Activated CD8-positive, alpha-beta memory T cell treated with anti-CD3 and anti-CD28 coated beads, Interleukin-2, amount 50 U/mL, for 48 hours (primary cell): ENCODE measurements at places on chromosomes 16 and 17.

DNA sequence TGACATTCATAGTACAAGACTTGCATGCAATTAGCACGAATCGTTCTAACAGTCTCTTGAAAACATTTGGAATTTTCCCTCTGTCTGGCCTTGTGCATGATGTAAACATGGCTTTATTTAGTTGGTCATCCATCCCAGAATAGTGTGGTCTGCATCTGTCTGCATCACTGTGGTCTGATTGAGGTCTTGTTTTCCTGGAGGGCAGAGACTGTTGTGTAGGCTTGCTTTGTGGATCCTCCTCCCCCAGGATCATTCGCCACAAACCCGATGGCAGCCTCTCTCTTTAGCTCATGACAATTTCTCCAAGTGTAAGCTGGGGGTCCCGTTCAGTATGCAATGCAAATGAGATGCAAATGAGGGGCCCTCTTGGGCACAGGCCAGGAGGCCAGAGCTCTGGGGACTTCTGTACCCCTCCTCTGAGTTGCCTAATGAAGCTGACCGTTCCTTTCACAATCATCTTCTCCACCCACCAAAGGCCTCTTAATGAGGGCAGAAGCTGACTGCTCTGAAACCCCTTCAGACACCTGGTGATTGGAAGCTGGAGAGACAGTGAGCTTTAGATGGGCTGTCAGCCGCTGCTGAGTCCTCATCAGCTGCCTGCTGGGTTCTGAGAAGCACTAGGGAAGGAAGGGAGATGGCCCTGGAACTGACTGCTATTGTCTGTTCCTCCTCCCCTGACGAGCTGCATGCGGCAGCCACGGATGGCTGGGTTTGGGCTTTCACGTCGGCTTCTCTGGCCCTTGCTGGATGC lies 201.2 kb upstream of the CACNG3 start:
- no peak for DNase-seq

DNA sequence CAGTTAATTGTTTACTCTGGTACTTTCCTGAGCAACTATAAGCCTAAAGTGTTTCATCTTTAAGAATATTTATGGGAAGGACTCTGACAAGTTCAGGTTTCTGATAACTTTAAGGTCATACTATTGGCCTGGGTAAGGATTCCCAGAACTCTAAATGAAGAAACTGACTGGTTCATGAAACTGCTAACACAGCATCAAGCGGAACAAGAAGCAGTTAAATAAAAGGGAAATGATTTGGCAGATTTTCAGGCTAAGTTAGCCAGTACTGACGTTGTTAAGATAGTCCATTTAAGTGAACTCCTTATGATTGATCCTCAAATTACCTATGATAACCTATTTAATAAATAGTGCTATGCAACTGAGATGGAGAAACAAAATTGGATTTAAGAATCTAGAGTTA lies 101.6 kb upstream of the CES5A start:
- DNase-seq, result no peak

GRCh38 chr17:38969281-38969680 lies 2.1 kb upstream of the FBXO47 start:
- DNase-seq, result no peak

- peak; percentile 81 for DNase-seq
These were observed 67.0 kb downstream of the CENPV start for GRCh38 chr17:16286009-16286946.

DNA sequence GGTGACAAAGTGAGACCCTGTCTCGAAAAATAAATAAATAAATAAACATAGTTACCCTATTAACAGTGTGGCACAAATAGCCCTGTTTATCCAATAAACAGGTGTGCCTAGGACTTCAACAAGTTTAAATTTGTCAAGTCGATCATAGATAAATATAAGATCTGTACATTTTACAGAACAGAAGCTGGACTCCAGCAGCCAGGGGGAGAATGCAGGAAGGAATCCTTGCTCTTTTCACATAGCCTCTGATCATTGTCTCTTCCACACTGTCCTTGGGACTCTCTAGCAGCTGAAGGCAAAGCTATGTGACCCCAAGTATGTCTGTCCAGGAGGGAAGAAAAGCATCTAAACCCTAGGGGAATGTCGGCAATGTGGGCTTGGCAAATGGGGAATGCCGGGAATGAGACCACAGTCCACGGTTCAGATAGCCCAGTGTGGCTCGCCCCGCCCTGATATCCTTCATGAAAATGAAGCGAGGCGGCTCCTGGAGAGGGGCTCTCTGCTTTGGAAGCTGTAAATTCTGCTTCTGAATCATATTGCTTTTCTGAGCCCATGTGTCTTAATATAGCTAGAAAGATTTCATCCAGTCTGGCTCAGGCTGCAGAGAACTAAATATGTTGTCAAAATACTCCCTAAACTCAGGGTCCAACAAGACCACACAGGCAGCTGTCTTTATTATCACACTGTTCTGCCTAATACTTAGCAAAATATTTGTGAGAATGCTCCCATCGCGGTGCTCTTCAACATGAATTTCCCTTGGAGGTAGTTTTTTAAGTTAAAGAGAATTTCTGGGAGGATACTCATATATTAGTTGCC lies 24.9 kb upstream of the GRB2 start:
- no peak for DNase-seq

DNA sequence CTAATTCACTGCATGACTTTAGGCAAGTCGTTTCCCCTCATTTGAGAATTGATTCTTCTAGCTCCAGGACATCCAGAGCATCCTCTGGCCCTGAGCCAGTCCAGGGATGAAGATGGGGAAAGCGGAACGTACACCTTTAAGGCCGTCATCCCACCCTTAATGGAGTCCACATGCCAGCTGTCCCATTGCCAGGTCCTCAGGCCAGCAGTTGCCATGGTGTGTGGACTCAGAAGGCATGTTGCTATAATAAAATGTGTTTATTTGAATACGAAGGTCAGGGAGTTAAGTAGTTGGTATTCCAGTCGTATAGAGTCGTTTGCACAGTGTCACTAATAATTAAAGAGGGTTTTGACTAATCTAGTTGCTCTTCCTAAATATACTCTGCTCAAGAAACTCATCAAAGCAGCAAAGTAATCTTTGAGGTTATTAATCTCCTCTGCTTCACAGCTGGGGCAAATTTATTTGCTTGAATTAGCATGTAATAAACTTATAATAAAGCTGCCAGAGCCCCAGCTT lies 30.4 kb downstream of the CCDC182 start:
- no peak for DNase-seq

- DNase-seq, result no peak
These were observed 1.6 kb upstream of the ZFHX3 start for GRCh38 chr16:73049511-73049910.

DNA sequence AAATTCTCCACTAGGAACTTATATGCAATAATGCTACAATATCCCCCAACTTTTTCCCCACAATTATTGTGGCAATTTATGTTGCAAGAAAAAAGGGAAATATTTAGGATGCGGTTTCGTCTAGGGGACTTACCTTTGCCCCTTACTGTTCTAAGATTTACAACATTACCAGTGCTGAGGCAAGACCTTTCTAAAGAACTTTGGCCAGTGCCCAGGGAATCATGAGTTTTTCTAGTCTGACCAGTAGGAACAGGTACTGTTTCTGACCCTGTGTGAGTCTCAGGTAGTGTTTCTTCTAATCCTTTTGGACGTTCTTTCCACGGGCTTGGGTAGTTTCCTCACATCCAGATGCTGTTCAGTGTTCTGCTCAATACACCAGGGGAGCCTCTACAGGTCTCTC lies 373.7 kb downstream of the HAPSTR1 start:
- DNase-seq, result no peak

- DNase-seq, result no peak
These were observed 8.4 kb downstream of the P3H4 start for GRCh38 chr17:41803049-41804020.

GRCh38 chr17:51848451-51848850 lies 310.1 kb downstream of the CA10 start:
- DNase-seq, result no peak

- peak; percentile 81 for DNase-seq
These were observed at the start of gene TNFSF12 for GRCh38 chr17:7548585-7549400. TNFSF12 (plus strand) TSS chr17:7549058; CDS start chr17:7549154, 96 bp downstream.

DNA sequence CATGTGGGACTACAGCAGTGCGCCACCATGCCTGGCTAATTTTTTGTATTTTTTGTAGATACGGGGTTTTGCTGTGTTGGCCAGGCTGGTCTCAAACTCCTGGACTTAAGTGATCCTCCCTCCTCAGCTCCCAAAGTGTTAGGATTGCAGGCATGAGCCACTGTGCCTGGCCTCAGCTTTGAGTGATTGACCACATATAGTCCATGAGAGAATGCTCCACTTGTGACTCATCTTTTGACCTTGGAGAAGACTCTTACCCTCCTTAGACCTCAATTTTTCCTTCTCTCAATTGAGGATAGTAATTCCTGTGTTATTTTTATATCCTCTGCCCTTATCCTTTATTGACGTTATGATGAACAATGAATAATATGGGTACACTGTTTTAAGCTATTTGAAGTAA lies 30.9 kb upstream of the DUSP14 start:
- no peak for DNase-seq

- no peak for DNase-seq
These were observed 1.9 kb upstream of the LAT start for GRCh38 chr16:28982949-28983348.

DNA sequence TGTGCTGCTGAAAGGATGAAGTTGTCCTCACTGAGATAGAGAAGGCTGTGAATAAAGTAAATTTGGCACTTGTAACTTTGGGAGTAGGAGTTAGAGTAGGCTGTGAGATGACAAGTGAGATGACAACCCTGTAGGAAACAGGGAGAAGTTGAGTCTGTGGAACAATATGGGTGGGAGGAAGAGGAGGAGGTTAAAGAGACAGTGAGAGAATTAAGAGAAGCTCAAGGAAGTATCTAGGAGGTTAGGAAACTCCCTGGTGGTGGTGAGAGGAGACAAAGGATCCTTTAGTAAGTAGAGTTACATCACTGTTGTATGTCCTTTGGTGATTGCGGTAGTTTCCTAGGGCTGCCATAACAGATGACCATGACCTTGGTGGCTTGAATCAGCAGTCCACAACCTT lies 10.7 kb upstream of the HSD17B2 start:
- no peak for DNase-seq

DNA sequence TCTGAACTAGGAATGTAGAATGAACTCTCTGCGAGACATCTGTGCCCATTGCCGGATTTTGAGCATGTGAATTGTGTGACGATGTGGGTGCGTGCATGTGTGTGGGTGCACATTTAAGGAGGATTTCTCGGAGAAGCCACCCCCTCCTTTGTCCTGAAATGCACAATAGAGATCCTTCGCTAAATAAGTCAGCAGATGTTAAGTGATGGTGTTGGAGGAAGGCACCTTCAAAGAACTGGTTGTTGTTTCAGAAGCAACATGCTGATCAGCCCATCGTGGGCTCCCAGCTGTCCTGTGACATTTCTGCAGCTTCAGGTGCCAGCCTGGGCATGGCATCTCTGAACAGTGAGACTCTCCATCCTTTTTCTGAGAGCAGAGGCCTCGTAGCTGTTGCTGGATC lies 194.9 kb downstream of the MSI2 start:
- DNase-seq, result no peak

DNA sequence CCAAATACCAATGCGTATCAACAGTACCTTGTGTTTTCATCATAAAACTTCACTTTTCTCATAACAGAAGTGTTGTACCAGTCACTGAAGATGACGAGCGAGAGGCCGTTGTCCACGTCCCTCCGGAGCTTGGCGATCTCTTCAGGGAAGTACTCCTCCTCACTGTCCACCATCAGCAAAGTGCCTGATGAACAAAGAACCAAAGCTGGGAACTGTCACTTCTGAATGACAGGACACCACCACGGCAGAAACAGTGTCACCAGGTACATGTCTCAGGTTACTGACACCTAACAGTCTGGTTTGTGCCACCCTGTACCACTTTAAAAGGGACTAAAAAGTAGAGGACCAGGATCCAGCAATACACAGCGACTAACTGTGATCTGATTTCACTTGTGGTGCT lies 25.0 kb upstream of the SLC38A8 start:
- DNase-seq, result no peak

DNA sequence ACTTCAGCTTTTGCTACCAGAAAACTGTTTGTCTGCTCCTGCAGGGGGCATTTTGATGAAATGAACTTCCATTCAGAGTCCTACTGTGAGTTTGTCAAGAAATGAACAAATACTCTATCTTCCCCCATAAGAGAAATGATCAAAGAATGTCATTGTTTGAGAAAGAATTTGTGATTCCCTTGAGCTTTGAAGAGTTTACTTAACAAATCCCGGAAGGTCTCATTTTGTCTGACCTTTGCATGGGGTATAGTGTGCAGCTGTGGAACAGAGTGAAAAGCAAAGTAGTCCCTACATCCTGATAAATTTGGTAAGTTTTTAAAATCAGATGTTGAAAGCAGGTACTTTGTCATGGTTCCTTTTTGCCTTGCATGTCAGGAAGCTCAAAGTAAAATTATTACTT lies 178.0 kb downstream of the ABCC12 start:
- DNase-seq, result no peak

- no peak for DNase-seq
These were observed 1735.9 kb downstream of the TP53TG3F start for GRCh38 chr16:35195173-35195863.

GRCh38 chr17:42566215-42566882 lies 551 bp upstream of the MLX start:
- no peak for DNase-seq

DNA sequence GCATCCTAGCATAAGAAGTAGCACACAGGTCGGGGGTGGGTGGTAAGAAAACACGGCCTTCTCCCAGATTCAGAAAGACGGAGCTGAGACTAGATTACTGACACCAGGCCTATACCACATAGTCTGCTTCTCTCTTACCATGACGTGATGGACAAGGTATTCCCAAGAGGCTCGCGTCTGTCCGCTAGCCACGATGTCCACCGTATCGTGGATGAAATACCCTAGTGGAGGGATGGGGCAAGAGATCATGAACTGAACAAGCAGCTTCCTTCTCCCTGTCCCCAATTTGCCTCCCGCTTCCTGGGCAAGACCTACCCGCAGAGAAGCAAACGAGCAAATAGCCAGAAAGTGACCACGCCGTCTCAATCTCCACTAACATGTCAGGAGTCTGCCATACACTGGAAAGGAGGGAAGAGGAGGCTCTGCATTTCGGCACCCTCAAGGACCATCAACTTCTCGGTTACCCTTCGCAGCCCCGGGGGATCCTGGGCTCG lies 820 bp downstream of the TLCD1 start:
- DNase-seq, result peak; percentile 79

GRCh38 chr17:37212179-37212578 lies 163.6 kb upstream of the C17orf78 start:
- DNase-seq, result no peak

GRCh38 chr17:35748979-35749378 lies 4.1 kb downstream of the GAS2L2 start:
- DNase-seq, result peak; percentile 52

- DNase-seq, result no peak
These were observed 2.3 kb downstream of the ATP2A1 start for GRCh38 chr16:28880589-28880915.

GRCh38 chr16:80285104-80285503 lies 255.7 kb upstream of the DYNLRB2 start:
- no peak for DNase-seq

GRCh38 chr17:7466639-7467341 lies 12.6 kb downstream of the ZBTB4 start:
- DNase-seq, result no peak

DNA sequence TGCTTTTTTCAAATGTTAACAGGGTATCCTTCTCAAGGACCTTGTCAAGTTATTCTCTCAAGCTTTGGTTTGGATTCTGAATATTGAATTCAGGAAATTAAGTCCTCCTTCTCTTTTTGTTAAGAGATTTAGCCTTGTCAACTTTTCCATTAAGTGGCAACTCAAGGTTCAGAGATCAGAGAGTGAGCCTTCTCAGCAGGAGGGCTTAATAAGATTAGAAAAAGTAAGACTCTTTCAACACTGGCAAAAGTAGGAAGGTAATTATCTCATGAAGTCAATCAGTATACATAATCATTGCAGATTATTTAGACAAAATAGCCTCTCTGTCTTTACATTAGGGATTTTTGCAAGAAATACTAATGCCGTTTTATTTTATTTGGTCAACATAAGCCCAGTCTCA lies 330.7 kb downstream of the KIF2B start:
- DNase-seq, result no peak
